NCI-H1436 treated with DMSO at 0.1 percent for 48 hours (cell line): ENCODE measurements at places on chromosomes 4 and X.

DNA sequence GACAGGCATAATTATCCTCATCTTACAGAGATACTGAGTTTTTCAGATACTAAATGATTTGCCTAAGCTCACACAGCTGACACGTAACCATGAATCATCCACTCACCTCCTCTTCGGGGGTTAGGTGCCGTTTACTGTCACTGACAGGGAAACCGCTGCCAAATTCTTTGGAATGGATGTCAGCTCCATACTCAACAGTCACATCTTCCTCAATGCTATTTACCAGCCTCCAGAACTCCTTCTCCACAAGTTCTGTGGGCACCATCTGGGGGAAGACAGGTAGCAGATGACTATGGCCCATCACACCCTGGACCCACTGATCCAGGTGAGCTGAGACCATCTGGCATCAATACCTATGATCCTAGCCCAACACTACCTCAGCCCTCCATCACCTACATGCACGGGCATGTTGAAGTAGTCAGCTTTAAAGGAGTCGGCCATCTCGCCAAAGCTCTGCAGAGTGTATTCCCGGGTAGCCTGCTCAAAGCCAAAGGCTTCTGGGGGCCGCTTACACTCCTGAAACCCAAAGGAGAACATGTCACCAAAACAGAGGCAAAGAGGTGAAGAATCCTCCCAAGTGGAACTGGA is 13.5 kb downstream of the KDM5C start:
- no peak for DNase-seq

- no peak for DNase-seq
These were observed 330.2 kb downstream of the HS3ST1 start for GRCh38 chr4:11098461-11098860.

DNA sequence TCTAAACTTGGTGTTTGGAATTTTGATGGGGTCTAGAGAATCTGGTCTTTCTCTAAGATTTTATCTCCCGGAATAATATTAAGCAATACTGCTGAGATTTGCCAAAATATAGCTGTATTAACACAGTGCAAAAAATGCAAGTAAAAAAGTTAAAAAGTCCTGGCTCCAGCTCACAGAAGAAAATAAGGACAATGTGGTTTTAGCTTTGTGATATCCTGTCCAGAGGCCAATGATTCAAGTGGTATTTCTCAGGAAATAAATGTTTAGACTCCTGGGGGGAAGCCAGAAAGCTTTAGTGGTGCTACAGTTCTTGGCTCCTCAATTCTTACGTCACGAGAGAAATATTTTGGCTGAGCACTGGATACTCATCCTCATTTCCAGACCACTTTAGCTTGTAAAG is 40.9 kb upstream of the IL13RA2 start:
- DNase-seq, result no peak

GRCh38 chr4:15414551-15415091 is 13.2 kb upstream of the C1QTNF7 start:
- no peak for DNase-seq

GRCh38 chrX:16836371-16836770 is 33.8 kb downstream of the RBBP7 start:
- DNase-seq, result no peak

DNA sequence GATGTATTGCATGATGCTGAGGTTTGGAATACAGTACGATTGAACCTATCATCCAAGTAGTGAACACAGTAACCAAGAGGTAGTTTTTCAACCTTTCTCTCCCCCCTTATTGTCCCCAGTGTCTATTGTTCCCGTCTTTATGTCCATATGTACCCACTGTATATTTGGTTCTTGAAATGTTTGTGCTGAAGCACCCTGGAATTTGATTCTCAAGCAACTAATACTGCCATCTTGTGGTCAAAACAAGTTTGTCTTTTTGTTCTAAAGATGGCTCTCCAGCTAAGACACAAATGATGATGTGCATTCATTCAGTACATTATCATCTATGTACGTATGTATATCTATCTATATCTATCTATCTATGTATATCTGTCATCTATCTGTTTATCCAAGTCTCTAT is 33.5 kb upstream of the DCX start:
- DNase-seq, result peak; percentile 45

DNA sequence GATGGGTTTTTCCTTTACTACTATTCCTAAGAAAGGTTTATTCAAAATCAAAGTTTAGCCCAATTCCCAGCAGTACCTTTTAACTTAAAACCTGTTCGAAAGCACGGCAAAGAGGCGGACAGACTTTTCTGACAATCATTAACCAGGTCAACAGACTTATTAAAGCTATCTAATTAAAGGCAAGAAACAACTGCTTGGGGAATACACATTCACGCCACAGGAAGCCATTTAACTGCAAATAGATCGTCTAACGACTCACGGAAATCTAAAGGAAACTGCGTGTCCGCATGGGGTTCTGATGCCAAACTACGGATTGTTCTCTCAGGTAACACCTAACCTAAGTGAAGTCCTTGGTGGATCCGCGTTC is 663 bp upstream of the USP53 start:
- DNase-seq, result no peak

- no peak for DNase-seq
These were observed 146.7 kb upstream of the VEGFC start for GRCh38 chr4:176939445-176939844.

DNA sequence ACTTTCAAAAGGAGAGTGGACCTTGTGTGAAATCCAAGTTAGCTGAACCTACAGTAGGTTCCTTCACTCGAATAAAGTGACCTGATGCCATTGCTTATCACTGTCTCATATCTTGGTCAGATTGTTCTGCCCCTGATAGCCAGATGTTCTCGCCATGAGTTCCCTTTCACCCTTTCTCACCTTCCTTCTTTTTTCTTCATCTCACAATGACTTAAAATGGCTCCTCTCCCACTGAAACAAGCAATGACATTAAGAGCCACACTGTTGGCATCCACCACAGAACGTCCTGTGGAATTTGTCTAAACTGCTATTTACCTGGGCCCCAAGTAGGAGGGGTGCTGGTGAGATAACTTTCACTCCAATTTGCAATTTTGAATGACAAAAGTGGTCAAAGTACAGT is 227.6 kb upstream of the PPP1R2C start:
- no peak for DNase-seq

GRCh38 chrX:71098302-71098701 is 2.7 kb downstream of the FOXO4 start:
- no peak for DNase-seq
